Stimulated activated naive CD8-positive, alpha-beta T cell treated with anti-CD3 and anti-CD28 coated beads, Interleukin-15, amount 100 ng/mL, for 72 hours (primary cell): ENCODE measurements at places on chromosomes 13 and 19.

GRCh38 chr19:1210227-1210538 lies 4.6 kb downstream of the STK11 start:
- no peak for DNase-seq

- no peak for DNase-seq
Measured at GRCh38 chr19:4829001-4829712, 2.4 kb downstream of the TICAM1 start.

GRCh38 chr19:42272989-42273406 lies 3.9 kb downstream of the CIC start:
- no peak for DNase-seq

GRCh38 chr13:98577836-98578285 lies 954 bp upstream of the STK24 start:
- no peak for DNase-seq

- no peak for DNase-seq
Measured at GRCh38 chr19:57242821-57243220, 2.4 kb downstream of the ZNF805 start.

GRCh38 chr19:953445-954271 lies 27.8 kb downstream of the ARID3A start:
- DNase-seq = no peak

GRCh38 chr13:55084630-55085029 lies 2056.0 kb downstream of the OLFM4 start:
- DNase-seq = no peak
